Activated CD8-positive, alpha-beta memory T cell treated with anti-CD3 and anti-CD28 coated beads for 4 hours (primary cell): ENCODE measurements at places on chromosomes 2 and 18.

GRCh38 chr2:33530690-33531548 is 54.5 kb downstream of the RASGRP3 start:
- DNase-seq = no peak

DNA sequence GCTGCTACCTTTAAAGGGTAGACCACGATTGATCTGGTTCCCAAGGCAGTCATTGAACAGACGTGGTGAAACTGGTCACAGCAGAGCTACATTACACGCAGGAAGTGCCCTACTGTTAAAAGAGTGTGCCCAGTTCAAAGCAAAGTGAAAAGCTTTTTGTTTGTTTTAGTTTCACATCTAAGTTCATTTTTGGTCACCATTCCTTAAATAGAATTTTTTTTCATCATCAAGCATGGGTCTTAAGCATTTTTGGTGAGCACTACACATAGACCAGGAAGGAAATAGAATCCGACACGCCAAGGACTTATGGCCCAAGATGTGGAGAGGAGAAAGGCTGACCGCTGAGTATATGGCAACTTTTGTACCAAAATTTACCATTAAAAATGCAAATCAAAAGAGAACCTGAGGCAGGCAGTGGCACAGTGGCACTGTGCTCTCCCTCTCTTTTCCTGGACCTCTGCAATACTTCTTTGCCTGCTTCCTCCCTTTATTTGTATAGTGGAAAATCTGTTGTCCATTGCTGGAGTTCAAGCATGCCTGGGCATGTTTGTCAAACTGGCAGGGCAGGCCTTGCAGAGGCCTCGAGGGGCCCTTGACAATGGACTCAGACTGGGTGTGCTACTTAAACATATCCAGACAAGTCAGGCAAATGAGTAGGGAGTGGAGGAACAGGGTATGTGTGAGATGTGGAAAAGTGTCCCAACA is 42.6 kb upstream of the HNRNPA3 start:
- no peak for DNase-seq

- no peak for DNase-seq
These were observed 1549.7 kb upstream of the ACVR2A start for GRCh38 chr2:146295080-146295670.

DNA sequence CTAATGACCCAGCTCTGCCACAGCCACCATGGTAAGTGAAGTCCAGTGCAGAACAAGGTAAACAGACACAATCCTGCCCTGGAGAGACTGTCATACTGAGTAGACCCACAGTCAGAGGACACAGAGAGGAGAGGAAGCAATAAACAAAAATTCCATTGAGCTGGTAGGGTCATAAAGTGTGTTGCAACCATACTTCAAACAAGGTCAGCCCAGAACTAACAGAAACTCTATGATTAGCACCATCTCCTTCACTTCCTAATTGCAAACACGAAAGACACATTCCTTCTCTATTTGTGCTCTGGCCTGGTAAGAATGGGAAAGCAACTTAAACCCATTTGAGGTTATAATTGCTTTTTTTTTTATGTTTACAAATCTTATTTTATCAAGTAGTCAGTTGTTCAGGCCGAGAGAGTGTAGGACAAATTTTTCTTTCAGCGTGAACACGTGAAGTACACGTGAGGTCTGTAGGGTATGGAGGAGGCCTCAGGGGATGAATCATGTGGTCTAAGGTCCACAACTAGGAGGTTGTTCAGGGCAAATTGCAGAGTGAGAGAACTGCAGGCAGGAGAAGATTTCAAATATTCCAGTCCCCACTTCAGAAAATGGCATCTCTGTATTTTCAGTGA is 71.4 kb upstream of the GLS start:
- no peak for DNase-seq

- no peak for DNase-seq
These were observed 182.7 kb downstream of the MYO3B start for GRCh38 chr2:170360546-170361089.

- no peak for DNase-seq
These were observed 111.7 kb downstream of the PIEZO2 start for GRCh38 chr18:11037533-11038240.

- DNase-seq = no peak
These were observed 21.2 kb upstream of the MAP3K20 start for GRCh38 chr2:173054466-173054865.

- DNase-seq = no peak
These were observed 1611.1 kb upstream of the ZEB2 start for GRCh38 chr2:146131048-146131447.

- DNase-seq = no peak
These were observed 57.0 kb upstream of the ACTR3 start for GRCh38 chr2:113832795-113833290.

DNA sequence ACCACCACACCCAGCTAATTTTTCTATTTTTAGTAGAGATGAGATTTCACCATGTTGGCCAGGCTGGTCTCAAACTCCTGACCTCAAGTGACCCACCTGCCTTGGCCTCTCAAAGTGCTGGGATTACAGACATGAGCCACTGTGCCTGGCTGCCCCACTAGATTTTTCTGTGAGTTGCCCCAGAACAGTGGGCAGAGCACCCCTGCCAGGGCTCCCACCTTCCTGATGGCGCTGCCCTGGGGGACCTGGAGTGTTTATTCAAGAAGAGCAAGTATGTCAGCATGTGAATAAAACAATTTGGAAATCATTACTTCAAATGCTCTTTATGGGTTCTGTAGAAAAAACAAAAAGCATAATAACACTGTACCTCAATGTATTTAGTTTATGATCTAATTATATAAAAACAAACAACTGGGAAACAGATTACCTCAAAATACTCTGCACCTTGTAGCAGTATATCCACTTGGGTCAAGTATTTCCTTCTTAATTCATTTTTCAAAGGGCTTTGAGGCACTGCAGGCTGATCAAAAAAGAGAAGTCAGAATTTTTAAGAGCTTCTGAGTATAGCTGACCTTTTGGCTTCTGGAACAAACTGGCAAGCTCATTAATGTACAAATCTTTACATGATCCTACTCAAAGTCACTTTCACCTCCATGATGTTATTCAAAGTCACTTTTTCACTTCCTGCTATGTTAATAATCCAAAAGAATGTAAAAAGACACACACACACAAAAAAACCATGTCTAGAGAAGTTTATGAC is 8.9 kb downstream of the HJURP start:
- no peak for DNase-seq

DNA sequence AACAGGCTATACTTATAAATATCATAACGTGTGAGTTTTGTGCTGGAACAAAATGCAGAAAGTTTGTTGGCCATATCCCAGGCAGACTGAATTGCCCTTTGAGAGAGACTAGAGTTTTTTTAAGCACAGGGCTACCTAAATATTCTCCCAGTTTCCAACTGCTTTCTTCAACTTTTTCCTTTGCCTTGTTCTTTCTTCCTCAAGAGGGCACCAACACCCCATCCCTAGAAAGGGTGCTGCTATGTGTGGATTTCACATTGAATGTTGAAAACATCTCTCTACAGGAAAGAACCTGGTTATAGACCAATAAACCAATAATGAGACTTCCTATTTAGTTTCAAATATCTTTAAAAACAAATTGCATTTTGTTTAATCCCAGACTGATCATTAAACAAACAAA is 87.9 kb downstream of the ICOS start:
- DNase-seq = no peak

GRCh38 chr18:74503137-74503536 is 7.0 kb downstream of the CNDP2 start:
- DNase-seq = no peak
